ENCODE measurements at places on chromosomes 11 and 22. TPM values are rescaled to one million over a fixed set of nuclear protein-coding genes. Genes with fewer than 3 reads are reported as not detected.

Gene SCUBE2
- 4.6 TPM for total RNA-seq

Gene JAML
- total RNA-seq: 3.2 TPM

Gene DENND6B
- total RNA-seq: 11.6 TPM

Gene CREBZF
- total RNA-seq: 81.0 TPM

Gene CREB3L1
- 43.4 TPM for total RNA-seq

Gene TCN2
- 63.8 TPM for total RNA-seq

Gene ACR
- total RNA-seq: not detected

Gene ADAMTS8
- total RNA-seq: 0.27 TPM

Gene GGTLC2
- not detected for total RNA-seq

Gene OR10D3
- not detected for total RNA-seq

Gene OR6A2
- 1.3 TPM for total RNA-seq

Gene ZDHHC24
- total RNA-seq: 34.4 TPM

Gene FOLR1
- not detected for total RNA-seq

Gene TTC38
- total RNA-seq: 316 TPM

Gene TMPRSS6
- total RNA-seq: 0.16 TPM

Gene MS4A3
- not detected for total RNA-seq

Gene LIPT2
- total RNA-seq: 7.2 TPM

Gene APOC3
- 3.0 TPM for total RNA-seq

Gene GAL3ST1
- 5.6 TPM for total RNA-seq

Gene LYVE1
- 8.2 TPM for total RNA-seq

Data from transverse colon (tissue), 4 donors.